ENCODE measurements at places on chromosomes 5 and 9. TPM values are rescaled to one million over a fixed set of nuclear protein-coding genes. Genes with fewer than 3 reads are reported as not detected.

- H3K27ac ChIP-seq, result no peak overlapping the region
- H3K36me3 ChIP-seq, result no peaks in the 10 kb centered on the region
- H3K4me3 ChIP-seq, result no peak overlapping the region
- no peak for DNase-seq
- no peaks in the 10 kb centered on the region for H3K27me3 ChIP-seq
Measured at GRCh38 chr5:134138416-134139376, 24.2 kb downstream of the TCF7 start.

DNA sequence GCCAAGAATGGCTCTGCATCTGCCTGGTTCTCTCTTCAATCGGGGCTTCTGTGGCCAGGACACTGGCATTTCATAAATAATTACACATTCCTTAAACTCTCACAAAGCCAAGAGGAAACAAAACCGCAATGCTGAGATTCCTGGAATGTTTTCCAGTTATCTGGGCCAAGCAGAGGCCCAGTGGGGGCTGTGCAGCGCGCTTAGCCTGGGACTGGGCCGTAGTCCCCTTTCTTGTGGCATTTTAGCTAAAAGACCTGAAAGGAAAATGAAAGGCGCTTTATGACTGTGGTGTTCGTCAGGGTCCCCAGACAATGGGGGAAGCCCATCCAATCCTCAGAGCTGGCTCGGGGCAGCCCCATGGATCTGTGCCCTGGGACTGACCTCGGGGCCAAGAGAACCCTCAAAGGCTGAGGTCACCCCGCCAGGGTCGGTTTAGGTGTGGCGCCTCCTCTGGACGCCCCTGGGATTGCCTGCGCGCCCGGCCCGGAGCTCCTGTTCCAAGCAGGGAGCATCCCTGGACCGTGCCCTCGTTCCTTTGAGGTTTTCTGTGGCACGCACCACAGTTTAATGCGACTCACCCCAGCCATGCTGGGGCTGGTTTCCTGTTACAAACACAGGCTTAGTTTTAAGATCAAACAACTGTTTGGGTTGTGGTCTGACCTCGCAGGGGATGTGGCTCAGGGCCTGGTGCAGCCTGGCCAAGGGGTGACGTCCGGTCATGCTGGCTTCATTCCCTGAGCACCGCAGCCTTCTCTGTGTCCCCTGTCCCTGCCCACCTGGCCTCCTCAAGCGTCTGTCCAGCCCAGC lies 51.5 kb upstream of the NKD2 start:
- H3K27me3 ChIP-seq, result no peaks in the 10 kb centered on the region
- H3K27ac ChIP-seq, result peak overlapping the region; percentile 44
- H3K4me1 ChIP-seq, result no peaks in the 10 kb centered on the region
- H3K4me3 ChIP-seq, result no peak overlapping the region
- no peaks in the 10 kb centered on the region for H3K36me3 ChIP-seq

- no peak for DNase-seq
- no peak overlapping the region for H3K4me3 ChIP-seq
- no peaks in the 10 kb centered on the region for H3K36me3 ChIP-seq
- no peak overlapping the region for H3K27ac ChIP-seq
Measured at GRCh38 chr9:109238655-109239054, 71.6 kb upstream of the FRRS1L start.

DNA sequence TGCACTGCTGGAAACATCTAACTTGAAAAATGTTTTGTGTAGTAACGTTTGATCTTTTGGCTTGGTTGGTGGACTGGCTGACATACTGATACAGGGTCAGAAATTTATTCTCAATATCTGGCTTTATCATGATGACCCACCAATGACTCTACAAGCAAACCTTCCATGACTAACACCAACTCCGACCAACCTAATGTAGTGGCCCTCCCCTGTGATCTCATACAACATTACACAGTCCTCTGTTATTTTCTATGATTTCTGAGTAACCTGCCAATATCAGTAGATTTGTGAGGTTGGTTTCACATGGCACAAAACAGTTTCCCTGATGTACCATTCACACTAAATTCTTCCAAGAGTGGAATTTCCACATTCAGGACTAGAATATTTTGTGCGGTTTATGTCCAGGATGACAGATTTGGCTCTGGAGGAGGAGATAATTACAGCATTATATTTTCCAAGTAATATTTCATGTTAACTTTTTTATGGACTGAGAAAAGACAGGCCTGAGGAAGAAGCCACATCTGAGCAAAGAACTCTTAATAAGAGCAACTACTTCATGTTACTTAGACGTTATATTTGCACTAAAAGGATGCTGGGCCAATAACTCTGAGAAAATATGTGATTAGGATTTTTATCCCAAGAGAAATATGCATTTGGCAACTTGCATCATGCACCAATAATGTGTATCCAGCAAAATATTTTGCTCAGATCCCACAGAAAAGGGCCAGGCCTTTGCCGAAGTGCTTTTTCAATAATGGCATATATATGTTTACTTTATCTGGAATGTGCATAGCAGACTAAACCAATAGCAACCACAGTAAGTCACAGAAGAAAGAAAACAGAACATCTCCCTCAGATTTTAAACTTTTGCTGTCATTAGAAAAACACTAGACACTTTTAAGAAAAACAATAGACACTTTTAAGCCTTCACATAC lies 273.4 kb downstream of the KCNN2 start:
- no peak for DNase-seq
- no peak overlapping the region for H3K4me3 ChIP-seq
- no peaks in the 10 kb centered on the region for H3K4me1 ChIP-seq
- H3K36me3 ChIP-seq, result no peaks in the 10 kb centered on the region
- no peaks in the 10 kb centered on the region for H3K27me3 ChIP-seq

DNA sequence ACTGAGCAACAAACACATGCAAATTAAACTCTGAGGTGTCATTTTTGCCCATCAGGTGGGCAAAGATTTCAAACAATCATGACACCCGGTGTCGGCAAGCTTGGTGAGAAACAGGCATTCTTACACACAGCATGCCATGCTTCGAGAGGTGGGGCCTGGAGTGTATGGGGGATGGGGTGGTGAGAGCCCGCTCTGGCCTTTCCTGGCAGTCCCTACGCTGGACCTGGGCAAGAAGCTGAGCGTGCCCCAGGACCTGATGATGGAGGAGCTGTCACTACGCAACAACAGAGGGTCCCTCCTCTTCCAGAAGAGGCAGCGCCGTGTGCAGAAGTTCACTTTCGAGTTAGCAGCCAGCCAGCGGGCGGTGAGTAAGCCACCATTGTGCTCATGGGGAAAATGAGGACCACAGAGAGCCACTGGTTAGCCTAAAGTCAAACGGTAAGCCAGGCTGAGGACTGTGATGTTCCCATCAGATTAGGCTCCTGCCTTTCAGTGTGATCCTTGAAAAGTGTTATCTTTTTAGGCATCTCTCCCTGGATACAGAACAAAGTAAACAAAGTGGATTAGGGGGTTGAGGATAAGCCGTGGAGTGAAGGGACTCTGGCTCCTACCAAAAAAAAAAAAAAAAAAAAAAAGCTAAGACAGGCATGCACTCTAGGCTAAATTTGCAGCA lies 9.4 kb downstream of the MYOZ3 start:
- H3K4me1 ChIP-seq, result no peaks in the 10 kb centered on the region
- no peaks in the 10 kb centered on the region for H3K36me3 ChIP-seq
- no peak for DNase-seq

Gene IFNA2
- total RNA-seq, result not detected

Gene ZNF618
- 3.3 TPM for total RNA-seq

Gene RUSC2
- total RNA-seq, result 8.6 TPM

Gene SLC1A1
- 25.0 TPM for total RNA-seq

Measured in colonic mucosa (tissue), 4 donors.